ENCODE measurements at places on chromosomes 5 and 9.

DNA sequence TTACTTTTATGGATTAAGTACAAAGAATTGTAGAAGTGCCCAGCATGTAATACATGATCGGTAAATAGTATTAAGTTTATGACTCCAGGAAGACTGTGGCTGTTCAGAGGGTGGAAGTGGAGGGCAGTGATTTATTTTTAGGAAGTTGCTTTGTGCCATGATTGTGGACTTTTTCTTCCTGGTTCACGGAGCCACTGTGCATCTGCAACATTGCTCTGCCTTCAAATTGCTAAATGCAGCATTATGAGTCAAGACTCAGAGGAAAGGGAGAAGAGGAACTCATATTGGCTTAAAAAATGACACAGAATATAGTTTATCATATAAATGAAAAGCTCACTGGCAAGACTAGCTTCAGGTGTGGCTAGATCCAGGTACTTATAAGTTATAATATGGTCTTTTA lies 301.5 kb downstream of the KCTD16 start:
- peak; percentile 16 for DNase-seq

- no peak for DNase-seq
These were observed 11.9 kb upstream of the PDLIM4 start for GRCh38 chr5:132245593-132245992.

DNA sequence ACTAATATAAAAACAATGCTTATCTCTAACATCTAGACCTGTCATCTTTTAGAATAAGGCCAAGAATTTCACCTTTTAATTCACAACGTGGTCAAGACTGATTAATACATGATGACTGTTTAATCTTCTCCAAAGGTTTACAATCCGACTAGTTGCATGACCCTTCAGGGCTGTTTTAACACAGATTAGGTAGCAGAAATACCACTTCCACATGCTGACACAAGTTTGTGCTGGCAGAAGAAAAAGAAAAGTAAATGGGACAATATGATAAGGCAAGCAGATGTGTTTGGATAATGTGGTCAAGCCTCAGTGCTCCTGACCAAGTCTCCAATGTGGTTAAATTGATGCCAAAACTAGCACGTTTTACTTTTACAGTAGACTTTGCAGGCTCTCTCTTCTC lies 31.1 kb downstream of the SEMA6A start:
- no peak for DNase-seq

DNA sequence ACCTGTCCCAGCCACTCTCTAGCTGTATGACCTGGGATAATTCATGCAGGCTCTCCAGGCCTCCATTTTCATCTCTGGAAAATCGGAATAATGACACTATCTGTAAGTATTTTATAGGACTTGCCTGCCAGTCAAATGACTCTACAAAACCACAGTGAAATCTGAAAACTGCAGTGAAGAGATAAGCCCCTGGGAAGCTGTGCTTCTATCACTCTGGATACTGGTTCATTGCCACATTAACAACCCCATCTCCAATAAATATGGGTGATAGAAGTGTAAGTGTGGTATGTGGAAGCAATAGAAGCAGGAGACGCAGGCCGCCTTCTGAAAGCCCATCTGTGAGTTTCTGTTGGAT lies 31.8 kb downstream of the WHRN start:
- no peak for DNase-seq

DNA sequence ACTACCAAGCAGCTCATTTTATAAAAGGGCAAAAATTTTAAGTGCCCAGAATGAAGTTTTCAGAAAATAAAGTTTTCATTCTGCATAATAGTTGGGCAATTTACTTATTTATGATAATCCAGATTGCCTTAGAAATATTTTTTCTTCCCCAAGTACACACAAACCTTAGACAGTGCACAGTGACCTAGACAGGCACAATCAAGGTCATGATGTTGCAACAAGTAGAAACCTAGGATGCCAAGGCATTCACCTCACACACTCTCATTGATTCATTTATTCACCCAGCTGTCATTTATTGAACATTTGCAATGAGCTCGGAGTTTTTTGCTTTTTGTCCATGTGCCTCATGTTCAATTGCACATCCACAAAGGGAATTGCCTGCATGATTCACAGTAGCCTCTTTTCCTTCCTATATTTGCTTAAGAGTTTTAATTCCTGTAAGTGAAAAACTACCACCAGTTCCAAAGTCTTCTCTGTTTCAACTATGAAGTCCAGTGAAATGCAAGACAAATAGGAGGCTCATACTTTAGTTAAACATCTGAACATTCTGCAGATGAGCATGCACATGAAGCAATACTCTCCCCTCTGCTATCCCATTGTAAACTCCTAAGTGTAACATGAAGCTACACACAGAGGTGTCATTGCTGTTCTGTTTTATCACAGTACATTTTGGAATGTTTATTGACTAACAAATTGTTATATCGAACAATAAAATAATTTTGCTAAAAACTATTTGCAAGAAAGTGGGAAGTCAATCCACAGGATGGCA lies 122.9 kb downstream of the HINT1 start:
- DNase-seq = no peak

GRCh38 chr9:3528451-3528850 lies 2.6 kb upstream of the RFX3 start:
- no peak for DNase-seq

GRCh38 chr5:90161414-90161813 lies 248.1 kb downstream of the CETN3 start:
- peak; percentile 42 for DNase-seq

- no peak for DNase-seq
These were observed 30.0 kb upstream of the ELAVL2 start for GRCh38 chr9:23855873-23856604.

- DNase-seq = no peak
These were observed 21.4 kb downstream of the KLHL3 start for GRCh38 chr5:137714494-137714893.

DNA sequence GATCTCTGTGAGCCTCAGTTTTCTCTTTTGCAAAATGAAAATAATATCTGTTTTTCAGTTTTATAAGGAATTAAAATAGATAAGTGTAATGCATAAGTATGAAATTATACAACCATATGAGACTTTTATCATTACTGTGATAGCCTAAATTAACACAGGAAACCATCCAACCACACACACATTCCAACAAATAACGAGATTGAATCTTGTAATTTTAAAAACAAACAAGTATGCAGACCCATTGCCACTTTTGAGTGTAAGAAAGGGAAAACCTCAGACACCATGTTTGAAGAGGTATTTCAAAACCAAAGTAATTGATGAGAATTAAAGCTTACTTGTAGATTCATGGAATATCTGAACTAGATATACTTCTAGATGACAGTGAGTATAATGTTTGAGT lies 32.0 kb downstream of the XRCC4 start:
- no peak for DNase-seq

Measured in Ammon's horn (tissue), 1 donor.